ENCODE measurements at places on chromosomes 7 and 10.

DNA sequence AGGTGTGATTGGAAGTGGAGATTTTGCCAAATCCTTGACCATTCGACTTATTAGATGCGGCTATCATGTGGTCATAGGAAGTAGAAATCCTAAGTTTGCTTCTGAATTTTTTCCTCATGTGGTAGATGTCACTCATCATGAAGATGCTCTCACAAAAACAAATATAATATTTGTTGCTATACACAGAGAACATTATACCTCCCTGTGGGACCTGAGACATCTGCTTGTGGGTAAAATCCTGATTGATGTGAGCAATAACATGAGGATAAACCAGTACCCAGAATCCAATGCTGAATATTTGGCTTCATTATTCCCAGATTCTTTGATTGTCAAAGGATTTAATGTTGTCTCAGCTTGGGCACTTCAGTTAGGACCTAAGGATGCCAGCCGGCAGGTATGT, 13.6 kb downstream of the STEAP2 start:
- no peak for DNase-seq

DNA sequence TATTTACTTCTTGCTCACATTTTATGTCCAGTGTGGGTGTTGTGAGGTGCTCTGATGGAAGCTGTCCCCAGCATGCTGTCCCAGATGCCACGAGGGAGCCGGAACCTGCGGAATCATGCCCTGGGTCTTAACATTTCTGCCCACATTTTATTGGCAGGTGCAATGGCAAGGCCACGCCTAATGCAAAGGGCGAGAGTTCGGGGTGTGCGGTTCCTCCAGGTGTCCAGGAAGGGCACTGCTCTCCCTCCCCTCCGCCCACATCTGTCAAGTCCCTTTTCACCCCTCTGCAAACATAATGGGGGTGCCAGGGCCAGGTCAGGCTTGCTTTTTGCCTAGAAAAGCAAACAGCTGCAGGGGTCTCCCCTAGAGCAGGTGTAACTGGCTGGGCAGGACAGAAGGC, 16.4 kb downstream of the PDAP1 start:
- no peak for DNase-seq

DNA sequence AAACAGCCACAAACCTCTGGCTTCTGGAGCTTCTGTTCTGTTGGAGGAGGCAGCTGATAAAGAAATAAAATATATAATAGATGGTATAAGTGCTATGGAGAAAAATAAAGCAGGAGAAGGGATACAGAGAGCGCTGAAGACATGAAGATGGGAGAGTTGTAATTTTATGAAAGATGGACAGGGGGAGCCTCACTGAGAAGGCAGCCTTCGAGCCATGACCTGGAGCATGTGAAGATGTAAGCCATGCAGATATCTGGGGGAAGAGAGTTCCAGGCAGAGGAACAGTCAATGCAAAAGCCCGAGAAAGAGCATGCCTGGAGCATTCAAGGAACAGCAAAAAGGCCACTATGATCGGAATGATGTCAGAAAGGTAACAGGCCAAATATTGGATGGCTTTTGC, 187.5 kb downstream of the KIAA1217 start:
- no peak for DNase-seq

GRCh38 chr10:70679498-70679897, 7.2 kb downstream of the ADAMTS14 start:
- no peak for DNase-seq

DNA sequence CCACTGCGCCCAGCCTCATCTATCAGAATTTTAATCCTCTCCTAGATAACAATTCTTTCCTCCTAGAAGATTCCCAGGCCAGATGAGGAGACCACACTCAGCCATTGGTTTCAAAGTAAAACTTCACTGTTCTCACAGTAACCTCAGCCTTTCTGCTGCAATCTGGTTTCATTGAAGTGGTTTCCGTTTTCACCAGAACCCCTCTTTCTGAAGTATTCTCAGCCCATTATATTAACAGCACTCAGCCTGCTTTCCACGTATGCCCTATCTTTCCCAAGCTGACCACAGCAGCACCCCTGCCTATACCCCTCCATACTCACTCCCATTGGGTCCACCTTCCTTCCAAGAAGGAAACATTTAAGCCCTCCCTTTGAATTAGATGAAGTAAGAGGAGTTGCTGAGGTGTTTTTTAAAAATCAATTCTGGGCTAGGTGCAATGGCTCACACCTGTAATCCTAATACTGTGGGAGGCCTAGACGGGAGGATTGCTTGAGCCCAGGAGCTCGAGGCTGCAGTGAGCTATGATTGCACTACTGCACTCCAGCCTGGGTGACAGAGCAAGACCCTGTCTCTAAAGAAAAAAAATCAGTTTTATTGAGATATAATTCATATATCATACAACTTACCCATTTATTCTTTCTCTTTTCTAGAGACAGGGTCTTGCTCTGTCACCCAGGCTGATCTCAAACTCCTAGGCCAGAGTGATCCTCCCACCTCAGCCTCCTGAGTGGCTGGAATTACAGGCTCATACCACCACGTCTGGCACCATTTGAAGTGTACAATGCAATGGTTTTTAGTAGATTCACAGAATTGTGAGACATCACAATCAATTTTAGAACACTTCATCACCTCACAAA, 11.3 kb downstream of the PLAU start:
- DNase-seq = no peak

GRCh38 chr10:79259834-79260233, 87.4 kb upstream of the PPIF start:
- no peak for DNase-seq

GRCh38 chr10:124003871-124004662, 89.3 kb downstream of the CHST15 start:
- no peak for DNase-seq

- DNase-seq = no peak
Measured at GRCh38 chr10:31120961-31121685, 89.5 kb upstream of the ZNF438 start.

DNA sequence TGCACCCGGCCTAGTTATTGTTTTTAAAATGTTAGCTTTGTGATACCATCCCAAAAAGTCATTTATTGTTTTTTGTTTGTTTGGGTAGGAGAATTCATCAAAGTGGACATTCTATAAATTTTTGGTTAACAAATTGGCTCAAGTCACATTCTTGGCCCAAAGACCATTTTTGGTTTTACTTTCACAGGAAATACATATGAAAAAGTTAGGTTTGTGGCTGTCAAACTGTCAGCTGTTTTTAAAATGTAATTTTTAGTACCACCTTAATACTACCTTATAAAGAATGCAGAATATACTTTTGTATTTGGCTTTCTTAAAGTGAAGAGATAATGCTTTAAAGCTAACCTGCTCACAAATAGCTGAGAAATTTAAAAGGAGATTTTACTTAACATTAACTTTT, 25.1 kb downstream of the TMEM168 start:
- no peak for DNase-seq

- DNase-seq = no peak
Measured at GRCh38 chr7:55018361-55019190, at the start of gene EGFR. Gene EGFR, plus strand, starts transcription at chr7:55019017. Its CDS starts 261 bp downstream, at chr7:55019278.

GRCh38 chr7:137895301-137896221, 48.8 kb upstream of the DGKI start:
- no peak for DNase-seq

DNA sequence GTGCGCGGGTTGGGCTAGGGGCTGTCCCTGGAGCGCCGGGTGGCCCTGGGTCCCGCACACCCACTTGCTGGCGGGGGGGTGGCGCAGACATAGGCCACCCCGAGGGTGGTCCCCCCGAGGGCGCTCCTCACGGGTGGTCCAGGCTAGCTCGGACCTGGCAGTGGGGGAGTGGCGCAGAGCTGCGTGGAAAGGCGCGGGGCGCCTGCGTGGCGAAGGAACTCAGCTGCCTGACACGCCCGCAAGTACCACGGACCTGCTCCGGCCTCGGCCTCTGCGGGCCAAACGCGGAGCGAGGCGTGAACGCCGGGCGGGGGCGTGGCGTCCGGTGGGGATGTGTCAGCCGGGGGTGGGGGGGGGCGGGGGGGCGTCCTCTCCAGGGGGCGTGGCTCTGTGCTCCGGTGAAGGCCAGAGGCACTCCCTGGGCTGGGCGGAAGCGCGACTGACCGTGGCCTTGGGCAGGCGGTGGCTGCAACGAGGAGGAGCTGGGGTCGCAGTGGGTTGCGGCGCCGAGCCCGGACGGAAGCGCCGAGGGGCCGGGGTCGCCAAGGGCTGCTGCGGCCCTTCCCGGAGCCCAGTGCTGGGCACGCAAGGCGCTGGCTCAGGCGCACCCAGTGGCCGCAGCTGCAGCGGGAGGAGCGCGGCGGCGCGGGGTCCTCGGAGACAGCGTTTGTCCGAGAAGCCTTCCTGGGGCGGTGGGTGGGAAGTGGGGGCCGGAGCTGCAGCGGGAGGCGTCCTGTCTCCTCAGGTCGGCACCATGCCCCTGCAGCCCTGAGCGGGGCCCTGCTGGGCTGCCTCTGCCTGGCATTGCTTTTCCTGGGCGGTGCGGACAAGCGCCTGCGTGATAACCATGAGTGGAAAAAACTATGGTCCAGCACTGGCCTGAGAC, 58.9 kb upstream of the NUPR2 start:
- DNase-seq = no peak
